ENCODE measurements at places on chromosomes 2 and 18.

- DNase-seq, result no peak
These were observed 119.3 kb upstream of the ZSWIM2 start for GRCh38 chr2:186968277-186968676.

GRCh38 chr2:238950551-238950950 lies 102.7 kb downstream of the TWIST2 start:
- no peak for DNase-seq

DNA sequence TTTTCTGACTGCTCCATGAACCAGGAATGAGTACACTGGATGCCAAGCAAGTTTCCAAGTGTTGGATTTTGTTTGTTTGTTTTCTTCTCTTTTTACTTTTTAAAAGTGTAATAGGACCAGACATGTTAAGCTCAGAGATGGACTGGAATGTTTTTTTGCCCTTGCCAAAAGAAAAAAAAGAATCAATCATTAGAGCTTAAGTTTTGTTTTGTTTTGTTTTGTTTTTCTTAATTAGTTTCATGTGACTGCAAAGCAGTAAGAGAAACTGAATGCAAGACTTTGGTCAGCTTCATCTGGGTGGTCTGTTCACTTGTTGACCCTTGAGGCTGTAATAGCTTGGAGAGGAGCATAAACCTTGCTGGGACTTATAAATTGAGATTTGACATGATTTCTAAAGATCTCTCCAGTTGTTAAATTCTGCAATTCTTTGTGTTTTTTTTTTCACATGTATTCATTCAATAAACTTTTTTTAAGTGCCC lies 42.4 kb upstream of the SLC1A4 start:
- DNase-seq, result no peak

DNA sequence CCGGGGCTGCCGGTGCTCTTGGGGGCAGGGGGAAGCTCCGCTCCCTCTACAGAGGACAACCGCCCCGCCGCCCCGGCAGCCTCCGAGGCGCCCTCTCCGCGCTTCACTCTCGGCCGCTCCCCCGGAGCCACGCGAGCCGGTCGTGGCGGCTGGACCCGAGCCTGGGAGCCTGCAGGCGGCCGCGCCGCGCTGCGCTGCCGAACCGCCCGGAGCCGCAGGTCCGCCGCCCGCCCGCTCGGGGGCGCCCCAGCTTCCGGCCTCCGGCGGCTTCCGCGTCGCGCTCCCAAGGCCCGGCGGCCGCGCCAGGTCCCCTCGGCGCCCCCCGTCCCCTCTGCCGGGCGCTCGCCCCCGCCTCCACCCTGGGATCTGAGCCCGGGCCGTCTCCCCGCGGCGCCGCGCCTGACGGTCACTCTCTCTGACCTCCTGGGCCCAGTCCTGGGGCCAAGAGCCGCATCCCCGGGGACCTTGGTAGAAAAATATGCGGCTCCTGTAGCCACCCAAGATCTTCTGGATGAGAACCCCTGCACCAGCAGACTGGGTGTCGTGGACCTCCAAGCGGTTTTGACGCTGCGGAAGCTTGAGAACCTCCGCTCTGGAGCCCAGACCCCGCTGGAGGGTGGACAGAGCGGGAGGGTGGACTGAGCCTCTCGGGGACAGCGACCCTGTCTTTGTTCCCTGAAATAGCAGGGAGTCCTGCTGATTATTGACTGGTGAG lies 44.3 kb downstream of the SERTAD2 start:
- DNase-seq, result peak; percentile 75

GRCh38 chr18:2979871-2980790 lies 32.8 kb downstream of the LPIN2 start:
- DNase-seq, result peak; percentile 56

DNA sequence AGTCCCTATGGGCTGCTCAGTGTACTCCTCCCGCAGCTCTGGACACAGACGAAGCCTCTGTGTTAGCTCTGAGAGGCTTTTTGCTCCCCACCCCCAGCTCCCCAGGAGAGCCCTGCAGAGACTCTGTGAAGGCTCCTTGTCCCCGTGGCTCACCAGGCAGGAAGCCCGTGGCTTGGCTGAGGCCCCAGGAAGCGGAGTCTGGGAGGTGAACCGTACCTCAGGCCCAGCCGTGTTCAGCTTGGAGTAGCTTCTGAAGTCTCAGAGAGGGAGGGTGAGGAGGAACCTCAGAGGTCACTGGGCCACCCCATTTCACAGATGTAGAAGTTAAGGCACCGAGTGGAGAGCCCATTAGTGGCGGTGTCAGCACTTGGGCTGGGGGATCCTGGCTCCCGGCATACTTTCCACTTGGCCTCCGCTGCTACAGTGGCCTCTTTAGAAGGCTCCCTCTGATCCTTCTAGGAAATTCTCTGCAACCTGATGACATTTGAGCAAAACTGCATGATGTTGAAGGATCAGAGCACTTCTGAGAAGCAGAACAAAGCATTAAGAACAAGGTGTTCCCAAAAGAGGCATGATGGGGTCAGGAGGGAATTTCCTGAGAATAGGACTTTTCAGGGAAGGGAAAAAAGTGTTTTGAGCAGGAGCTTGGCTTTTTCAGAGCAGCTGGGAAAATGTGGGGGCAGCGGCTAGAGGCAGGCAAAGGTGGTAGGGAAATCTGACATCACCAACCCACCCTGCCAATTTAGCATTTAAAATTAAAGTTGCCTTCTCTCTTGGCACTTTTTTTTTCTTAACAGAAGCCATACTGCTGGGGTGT lies 79.1 kb downstream of the MCFD2 start:
- no peak for DNase-seq

DNA sequence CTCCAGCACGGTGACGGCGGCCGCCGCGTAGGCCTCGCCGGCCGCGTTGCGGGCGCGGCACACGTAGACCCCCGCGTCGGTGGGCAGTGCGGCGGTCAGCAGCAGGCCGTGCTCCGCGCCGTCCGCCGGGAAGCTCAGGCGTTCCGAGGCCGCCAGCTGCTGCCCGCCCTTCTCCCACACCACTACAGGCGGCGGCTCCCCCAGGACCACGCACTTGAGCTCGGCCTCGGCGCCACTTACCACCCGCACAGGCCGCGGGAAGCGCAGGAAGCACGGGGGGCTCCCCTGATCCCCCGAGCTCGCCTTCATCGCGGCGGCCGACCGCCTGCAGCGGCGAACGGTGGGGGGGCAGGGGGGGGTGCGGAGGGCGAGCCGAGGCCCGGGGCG lies 422 bp downstream of the OBSL1 start:
- no peak for DNase-seq

DNA sequence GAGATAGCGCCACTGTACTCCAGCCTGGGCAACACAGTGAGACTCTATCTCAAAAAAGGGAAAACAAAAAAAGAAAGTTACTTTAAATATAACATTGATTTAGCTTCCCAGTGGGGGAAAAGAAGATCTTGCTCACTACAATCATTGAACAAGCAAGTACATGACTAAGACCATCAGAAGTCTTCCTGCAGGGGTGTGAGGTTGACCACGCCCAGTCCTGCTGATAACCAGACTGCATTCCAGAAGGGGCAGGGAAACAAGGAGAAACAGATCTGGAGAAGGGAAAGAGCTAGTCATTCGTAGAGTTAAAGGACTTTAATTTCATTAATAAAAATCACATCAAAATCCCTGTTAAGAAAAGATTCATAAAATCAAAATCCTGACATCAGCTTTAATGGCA lies 77.5 kb downstream of the EPHA4 start:
- DNase-seq, result no peak

GRCh38 chr18:22084547-22084946 lies 84.8 kb upstream of the GATA6 start:
- DNase-seq, result no peak

DNA sequence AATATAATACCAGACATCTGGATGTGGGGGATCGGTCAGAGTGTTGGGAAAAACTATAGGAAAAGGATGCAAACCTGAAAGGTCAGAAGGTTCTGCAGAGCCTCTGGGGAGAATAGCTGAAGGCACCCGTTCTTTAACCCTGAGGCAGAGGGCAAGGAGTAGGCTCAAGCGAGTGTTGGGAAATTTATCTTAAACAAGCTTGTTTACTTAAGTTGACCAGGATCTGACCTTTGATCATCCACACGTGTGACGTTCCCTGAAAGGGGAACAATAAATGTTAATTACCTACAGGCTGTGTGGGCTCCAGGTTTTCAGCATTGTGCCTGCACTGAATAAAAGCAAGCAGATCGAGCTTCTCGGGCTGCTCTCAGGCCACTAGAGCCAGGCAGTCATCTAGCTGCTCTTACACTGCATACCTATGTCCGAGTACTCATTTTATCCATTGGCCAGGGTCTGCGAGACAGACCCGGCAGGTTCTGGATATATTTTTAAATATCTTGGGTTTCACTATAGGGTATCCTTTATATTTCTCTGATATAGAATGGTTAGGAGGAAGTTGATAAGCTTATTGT lies 400.6 kb upstream of the CHST9 start:
- no peak for DNase-seq

DNA sequence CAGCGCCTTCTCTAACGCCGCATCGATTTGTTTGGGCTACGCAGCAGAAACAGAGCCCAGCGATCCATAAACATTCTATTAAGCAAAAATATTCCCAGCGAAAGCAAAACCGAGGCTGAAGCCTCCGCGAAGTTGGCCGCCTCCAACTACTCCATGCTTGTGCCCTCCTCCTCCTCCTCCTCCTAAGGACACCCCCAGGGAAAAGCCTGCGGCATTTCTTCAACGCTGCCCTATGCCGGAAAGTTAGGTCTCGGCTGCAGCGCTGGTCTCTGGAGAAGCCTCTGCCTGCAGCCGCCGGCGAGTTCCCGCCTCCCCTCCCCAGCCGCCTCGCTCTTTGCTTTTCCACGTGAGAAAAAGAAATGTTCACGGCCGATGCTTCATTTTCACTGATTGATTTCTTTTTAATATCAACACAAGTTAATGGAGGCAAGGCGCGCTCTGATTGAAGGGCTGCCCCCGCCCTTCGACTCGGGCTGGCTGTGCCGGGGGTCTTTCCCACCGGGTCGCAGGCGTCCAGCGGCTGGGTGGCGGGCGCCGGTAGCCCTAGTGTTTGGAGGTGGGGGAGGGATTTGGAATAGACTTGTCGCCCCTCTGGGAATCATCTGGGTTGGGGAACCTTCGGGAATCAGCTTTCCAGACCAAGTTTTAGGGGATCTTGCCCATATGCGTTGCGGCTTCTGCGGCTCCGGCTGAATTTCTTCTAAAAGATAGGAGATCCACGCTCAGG lies 3.9 kb downstream of the NRP2 start:
- DNase-seq, result no peak

DNA sequence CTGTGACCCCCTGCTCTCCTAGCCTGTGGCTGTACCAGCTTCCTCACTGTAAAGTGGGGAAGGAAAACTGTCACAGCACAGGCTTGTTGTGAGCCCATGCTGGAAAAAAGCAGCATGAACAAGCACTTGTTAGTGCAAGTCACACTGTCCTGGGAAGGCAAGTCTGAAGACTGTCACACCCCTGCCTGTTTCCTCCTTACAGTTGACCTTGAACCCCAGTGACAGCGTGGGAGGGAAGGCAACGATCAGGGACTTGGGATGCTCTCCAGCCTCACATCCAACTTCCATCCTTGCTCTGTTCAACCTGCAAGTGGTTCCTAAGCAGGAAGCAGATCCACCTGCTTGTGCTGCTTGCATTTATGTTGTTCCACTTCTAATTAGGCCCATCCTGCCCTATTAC lies 311.3 kb upstream of the KLHL29 start:
- no peak for DNase-seq

- no peak for DNase-seq
These were observed 92.8 kb downstream of the MARCHF4 start for GRCh38 chr2:216279459-216279858.

DNA sequence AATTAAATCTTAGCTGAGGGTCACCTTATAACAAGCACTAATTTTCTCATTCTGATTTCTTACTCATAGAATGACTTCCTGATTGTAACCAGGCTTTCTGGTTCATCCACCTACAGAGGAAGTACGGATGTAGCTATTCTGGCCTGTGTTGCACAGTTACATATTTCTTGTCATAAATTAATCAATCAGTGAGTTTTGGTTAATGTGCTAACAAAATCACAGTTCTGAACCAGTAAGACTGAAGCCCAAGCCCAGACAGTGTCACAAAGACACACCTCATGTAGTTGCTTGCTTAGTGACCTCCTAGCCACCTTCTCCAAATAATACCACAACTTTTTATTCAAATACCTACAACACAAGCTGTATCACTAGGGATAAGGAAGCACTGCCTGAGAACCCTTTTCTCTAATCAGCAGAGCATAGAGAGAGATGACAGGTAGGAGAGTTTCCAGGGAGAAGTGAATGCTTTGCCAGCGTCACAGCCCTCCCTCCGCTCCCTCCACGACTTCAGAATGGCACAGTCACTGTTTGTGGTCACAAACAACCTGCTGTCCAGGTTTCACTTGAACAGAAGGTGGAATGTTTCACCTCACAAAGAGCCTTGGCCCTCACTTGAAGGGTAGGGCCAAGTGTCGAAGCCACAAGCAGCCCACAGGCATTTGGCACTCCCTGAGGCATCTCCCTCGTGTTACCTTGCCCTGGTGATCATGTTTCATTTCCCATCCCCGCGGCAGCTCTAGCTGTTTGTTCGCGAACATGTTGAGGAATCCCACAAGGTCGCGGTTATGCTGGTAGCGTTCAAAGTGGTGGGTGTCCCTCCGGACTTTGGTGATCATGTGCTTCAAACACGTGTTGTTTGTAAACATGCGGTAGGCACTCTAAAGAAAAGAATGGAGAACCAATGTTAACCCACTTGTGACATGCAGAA lies 120.8 kb upstream of the STK17B start:
- peak; percentile 6 for DNase-seq

GRCh38 chr18:24657444-24657842 lies 197.0 kb downstream of the HRH4 start:
- no peak for DNase-seq

GRCh38 chr2:58609326-58609725 lies 368.2 kb upstream of the FANCL start:
- DNase-seq, result no peak

DNA sequence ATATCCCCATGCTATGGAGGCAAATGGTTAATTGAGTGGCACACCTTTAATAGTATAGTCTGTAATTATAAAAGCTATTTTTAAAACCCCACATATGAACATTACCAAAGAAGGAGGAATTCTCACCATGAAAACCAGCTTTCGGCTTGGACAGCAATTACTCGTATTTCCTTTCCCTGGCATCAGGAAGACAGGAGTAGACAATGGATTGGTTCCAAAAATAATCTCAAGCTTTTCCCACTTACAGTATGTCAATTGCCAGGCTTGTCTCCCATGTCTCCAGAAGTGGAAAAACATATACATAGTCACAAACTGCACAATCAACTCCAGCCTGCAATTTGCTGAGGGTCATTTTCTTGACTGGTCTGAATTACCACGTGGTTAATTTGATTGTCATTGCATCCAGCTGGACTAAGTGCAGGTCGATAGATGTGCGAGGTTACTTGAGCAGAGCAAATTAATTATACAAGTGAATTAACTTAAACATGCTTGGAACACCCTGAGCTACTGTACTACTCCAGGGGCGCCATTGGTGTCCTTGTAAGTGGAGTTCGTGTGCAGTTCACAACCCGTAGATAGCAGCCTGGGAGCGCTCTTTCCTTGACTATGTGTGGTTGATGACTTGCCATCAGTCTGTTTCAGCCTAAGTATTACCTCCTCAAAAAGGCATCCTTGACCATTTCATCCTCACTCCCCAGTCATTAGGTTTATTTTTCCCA lies 124.3 kb upstream of the PELI1 start:
- DNase-seq, result no peak

All from CD4-positive, alpha-beta T cell treated with Interleukin-1 beta for 1 hour (primary cell).